Left lobe of liver (tissue), 2 donors: ENCODE measurements at places on chromosomes 4 and X. TPM values are rescaled to one million over a fixed set of nuclear protein-coding genes. Genes with fewer than 3 reads are reported as not detected.
A peak's percentile ranks its signal among the peaks of the same experiment; 100 is the strongest.

GRCh38 chr4:182880387-182881356, 36.5 kb downstream of the DCTD start:
- DNase-seq = peak; percentile 33

DNA sequence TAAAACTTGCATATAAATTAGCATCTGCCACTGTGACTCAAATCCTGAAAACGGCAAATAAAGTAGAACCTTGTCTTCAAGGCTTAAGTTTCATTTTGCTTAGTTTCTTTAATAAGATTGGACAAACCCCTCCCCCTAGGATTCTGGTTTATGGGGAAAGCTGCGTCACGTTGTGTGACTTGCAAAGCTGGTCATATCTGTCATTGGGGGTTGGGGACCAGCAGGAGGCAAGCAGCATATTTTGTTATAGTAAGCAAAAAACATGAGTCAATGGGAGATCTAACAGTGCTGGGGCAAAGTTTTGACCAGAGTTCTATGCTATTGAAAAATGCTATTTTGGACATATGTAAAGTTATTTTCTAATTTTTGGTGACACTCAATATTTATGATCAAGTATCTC, 407.3 kb downstream of the PCDH18 start:
- no peak for DNase-seq

- peak; percentile 56 for DNase-seq
These were observed 1.2 kb downstream of the CXCL2 start for GRCh38 chr4:74097631-74098426.

DNA sequence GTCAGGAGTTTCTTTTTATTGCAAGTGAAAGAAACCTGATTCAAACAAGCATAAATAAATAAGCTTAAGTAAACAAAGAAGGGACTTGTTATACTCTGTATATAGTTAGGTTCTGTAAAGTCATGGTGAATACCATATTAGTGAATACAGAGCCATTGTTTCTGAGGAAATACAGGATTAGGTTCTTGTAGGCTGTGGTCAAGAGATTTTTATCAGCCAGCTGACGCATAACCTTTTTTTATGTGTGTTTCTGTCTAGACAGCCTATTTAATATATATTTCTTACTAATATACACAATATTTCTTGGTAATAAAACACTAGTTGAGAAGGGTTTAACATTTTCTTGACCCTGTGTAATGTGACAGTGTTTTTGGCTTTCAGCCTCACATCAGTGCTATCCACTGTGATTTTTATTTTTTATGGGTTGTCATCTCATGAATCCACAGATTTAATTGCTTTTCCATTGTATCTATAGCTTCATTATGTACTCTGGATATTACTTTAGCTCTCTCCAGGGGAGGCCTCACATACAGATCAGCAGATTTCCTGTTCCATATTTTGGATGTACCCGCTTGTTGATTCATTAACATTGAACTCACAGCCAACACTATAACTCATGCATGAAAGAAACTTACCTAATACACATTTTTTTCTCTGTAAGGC, 8.0 kb downstream of the HERC3 start:
- DNase-seq = no peak

ASB12 gene
- total RNA-seq = not detected
